ENCODE measurements at places on chromosomes 1 and 21. TPM values are rescaled to one million over a fixed set of nuclear protein-coding genes. Genes with fewer than 3 reads are reported as not detected.

The GJB5 gene
- not detected for polyA plus RNA-seq

The RHBDL2 gene
- polyA plus RNA-seq = 1.0 TPM

The NBPF4 gene
- polyA plus RNA-seq = not detected

The GJA9 gene
- polyA plus RNA-seq = not detected

The PTGS2 gene
- 1.2 TPM for polyA plus RNA-seq

The OPRD1 gene
- polyA plus RNA-seq = 0.31 TPM

The ENTREP3 gene
- polyA plus RNA-seq = 32.3 TPM

DNA sequence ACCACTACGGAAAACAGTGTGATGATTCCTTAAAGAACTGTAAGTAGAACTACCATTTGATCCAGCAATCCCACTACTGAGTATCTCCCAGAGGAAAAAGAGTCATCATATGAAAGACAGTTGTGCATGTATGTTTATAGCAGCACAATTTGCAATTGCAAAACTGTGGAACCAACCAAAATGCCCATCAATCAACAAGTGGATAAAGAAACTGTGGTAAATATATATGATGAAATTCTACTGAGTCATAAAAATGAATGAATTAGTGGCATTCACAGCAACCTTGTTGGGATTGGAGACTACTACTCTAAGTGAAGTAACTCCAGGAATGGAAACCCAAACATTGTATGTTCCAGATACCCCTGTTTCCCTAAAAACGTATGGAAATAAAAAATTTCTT is 337.0 kb upstream of the PTBP2 start:
- DNase-seq = no peak

GRCh38 chr1:21851430-21852250 is 39.6 kb downstream of the LDLRAD2 start:
- no peak for DNase-seq

DNA sequence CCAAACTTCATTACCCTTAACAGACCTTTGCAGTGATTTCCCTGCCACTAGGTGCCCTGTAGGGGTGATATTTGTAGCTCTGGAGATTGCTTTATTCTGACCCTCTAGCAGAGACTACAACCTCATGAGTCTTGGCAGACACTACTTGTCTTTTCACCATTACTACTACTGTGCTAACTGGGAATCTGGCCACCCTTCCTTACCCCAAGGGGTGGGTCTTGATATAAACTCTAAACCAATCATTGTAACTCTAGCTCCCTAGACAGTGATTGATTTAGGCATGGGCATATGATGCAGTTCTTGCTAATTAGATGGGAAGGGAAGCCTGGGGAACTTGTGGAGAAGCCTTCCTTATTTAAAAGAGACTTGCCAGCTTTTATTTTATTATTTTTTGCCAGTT is 3.9 kb downstream of the KPNA6 start:
- DNase-seq = no peak

GRCh38 chr21:37732927-37733326 is 183.3 kb downstream of the KCNJ6 start:
- no peak for DNase-seq

- no peak for DNase-seq
Observed at GRCh38 chr1:68384321-68384813, 65.4 kb downstream of the RPE65 start.

DNA sequence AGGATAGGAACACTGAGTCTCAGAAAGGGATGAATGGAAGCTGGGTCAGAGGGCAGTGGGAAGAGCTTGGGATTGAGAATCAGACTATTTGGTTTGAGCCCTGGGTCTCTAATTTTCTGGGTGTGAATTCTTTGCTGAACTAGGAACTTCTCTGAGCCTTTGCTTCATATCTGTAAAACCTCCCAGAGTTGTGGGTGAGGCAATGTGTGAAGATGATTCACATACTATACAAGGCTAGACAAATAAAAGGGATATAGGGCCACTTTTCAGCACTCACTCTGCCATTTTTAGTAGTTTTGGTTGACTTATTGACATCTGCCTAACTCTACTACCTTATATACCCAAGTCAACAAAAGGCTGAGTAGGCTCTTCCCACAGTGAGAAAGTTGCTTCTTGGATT is 77.7 kb upstream of the JUN start:
- DNase-seq = no peak

DNA sequence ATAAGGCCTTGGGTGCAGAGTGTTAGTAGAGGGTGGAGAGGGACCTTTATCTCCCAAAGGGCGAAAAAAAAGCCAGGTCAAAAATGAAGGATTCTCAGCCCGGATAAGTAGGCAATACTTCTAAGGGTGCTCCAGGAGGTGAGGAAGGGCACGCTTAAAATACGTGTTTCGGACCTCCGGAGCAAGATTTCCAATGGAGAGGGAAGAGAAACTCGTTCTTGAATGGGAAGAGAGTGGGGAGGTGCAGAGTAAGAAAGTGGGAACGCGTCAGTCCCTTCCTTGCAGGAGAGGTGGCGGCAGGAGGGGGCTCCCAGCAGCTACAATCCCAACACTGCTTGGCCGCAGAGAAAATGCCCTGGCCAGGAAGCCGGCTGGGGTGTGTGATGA is 581 bp downstream of the EFCAB14 start:
- DNase-seq = no peak

All from right renal pelvis (tissue), 4 donors.